ENCODE measurements at places on chromosomes 7 and 10.

- no peak for DNase-seq
Measured at GRCh38 chr10:58981846-58982245, 194.6 kb upstream of the PHYHIPL start.

- no peak for DNase-seq
Measured at GRCh38 chr7:96676919-96677318, 32.7 kb downstream of the SEM1 start.

DNA sequence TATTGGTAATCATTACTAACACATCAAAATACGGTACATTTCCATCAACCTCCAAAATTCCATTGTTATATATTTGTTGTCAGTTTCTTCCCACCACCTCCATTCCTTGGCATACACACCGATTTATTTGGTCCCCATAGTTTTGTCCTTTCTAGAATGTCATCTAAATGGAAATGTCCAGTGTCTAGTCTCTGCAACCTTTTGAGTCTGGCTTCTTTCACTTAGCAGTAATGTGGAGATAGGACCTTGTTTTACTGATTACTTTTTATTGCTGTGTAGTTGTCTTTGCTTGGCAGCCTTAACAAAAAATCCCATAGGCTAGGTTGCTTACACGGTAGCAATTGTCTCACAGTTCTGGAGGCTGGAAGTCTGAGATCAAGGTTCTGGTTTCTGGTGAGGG lies 22.5 kb downstream of the TRRAP start:
- DNase-seq = no peak

DNA sequence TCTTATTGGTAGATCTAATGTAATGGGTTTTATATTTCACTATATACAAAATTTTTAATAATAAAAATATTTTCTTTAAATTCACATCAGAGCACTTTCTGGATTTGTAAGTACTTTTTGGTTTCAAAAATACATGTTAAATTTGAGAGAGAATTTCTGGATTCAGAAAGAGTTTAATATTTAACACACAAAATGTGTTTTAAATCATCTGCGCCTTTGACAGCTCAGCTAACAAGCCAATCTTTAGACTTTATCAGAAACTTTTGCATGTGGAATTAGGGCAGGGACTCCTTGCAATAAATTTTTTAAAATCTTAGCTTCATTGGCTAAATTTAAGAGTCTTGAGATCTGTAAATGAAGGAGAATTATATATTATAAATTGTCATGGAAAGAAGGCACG lies 32.7 kb upstream of the RHOBTB1 start:
- no peak for DNase-seq

GRCh38 chr7:151008511-151009323 lies 15.6 kb downstream of the ATG9B start:
- peak; percentile 65 for DNase-seq

DNA sequence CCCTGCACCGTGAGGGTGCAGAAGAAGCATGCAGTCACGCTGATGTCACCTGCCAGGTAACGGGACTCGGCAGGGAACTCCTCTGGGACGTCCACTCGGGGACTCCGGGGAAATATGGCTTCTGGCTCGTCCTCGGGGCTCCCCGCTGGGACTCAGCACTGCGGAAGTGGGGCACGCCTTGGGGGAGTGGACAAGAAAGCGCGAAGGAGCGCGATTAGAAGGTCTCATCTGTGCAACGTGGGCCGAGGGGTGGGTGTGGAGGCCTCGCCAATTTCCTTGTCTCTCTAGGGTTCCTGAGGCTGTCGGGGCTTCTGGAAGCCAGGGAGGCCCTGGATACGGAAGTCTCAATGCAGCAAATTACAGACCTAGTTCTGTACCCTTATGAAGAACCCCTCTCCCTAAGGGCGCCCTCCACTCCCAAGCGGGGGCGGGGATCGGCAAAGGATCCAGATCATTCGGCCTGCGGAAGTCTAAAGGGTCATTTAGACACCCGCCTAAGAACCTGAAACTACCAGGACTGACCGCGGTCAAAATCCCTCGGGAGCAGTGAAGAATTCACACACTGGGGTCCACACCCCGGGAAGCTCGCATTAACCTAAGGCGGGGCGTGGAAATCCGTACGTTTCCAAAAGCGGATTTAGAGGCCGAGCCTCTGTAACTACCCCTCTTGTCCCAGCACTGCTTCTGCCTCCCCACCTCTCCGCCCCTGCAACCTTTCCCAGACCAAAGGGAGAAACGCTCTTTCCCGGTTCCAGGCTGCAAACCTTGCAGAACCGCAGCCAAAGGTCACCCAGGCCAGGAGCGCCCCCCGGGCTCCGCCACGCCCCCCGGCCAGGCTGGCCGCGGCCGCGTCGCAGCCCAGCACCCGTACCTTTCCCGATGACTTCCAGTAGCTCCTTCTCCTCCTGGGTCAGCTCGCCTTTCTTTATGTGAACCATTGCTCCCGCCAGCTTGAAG lies 640 bp downstream of the ANKMY2 start:
- DNase-seq = peak; percentile 20

DNA sequence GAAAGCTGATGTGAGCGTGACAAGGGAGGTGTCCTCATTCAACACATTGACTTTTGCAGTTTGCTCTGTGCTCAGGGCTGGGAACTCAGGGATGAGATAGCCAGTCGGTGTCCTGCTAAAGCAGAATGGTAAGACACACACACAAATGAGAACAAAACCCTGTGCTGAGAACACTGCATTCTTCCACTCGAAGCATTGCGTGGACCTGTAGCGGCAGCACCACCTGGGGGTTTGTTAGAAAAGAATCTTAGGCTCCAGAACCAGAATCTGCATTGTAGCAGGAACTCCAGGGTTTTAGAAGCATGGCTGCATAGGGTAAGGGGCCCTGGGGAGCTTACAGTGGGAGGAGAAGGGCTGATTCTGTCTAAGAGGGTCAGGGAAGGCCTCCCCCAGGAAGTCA lies 21.5 kb upstream of the OGDHL start:
- no peak for DNase-seq

- no peak for DNase-seq
Measured at GRCh38 chr10:62155054-62155680, 113.5 kb downstream of the RTKN2 start.

DNA sequence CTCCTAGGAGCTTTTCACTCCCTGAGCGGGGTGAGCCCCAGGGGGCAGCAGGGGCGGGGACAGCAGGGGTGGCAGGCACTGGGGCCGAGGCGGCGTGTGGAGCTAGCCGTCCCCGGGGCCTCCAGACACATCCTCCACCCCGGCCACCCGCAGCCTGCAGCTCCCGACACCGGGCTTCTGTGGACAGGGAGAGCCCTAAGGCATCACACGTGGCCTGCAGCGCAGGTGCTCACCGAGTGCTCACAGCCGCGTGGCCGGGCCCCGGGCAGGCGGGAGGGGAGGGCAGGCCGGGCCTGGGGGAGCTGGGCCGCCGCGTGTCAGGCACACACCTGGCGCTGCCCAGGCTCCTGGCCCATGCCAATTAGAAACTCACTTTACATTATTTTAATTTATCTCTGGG lies 51.4 kb downstream of the MICALL2 start:
- no peak for DNase-seq

- no peak for DNase-seq
Measured at GRCh38 chr7:114255404-114255841, 159.2 kb upstream of the FOXP2 start.

DNA sequence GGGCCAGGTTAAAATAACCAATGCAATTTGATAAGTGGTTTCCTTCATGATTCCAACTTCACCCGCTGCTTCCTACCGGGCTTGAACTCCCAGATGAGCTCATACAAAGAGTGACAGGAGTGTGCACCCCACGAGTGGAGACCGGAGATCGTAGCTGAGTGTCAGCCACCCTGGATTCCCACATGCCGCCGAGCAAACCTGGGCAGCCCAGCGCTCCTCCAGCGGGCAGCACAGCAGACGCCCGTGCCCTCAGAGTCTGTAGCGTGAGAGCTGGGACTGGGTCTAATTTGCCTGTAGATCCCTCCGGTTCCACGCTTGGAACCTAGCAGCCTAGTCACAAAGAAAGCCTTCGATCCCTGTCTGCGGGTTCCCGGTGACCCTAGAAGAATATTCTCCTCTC lies 476.1 kb upstream of the MGMT start:
- no peak for DNase-seq

DNA sequence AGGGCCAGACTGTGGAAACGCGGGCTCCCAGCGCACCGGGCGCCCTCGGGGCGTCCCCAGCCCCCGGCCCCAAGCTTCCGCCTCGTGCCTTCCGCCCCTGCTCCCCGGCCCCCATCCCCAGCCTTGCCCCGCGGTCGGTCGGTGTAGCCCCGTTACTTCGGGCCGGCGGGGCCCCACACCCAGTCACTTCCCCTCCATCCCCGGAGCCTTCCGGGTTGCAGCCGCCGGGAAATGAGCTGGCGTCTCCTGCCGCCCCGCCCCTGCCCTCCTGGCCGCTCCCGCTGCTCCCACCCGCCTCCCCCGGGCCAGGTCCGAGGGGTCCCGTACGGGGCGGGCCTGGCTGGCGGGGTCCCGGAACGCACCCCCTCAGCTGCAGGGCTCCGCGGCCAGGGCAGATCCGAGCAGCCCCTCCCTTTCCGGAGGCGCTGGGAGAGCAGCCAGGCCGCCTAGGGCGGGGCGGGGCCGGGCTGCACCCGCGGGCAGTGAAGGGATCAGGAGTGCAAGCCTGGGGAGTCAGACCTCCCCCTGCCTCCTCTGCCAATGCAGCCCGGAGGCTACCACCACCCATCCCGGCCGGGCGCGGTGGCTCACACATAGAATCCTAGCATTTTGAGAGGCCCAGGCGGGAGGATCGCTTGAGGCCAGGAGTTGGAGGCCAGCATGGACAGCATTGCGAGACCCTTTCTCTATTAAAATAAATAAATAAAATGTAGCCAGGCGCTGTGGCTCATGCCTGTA lies 709 bp downstream of the ARPC1B start:
- no peak for DNase-seq

GRCh38 chr10:51479711-51480110 lies 219.7 kb downstream of the CSTF2T start:
- DNase-seq = no peak

- DNase-seq = no peak
Measured at GRCh38 chr7:18399436-18400235, 95.9 kb upstream of the HDAC9 start.

GRCh38 chr7:37311355-37311754 lies 137.3 kb downstream of the ELMO1 start:
- no peak for DNase-seq

DNA sequence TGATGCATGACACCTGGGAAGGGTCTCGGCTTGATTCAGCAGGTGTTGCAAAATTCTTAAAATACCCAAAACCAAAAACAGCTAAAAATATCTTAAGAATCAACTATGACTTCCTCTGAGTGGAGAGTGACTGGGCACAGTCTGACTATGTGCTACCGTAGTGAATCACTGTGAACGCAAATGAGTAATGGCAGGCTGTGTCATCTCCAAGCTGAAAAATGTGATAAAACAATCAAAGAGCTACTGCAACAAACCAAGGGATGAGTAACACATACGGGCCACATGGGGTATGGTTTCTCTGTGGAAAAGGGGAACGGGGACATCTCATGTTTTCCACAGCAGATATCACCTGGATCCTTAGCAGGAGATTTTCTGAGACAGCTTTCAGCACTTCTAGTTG lies 127.5 kb downstream of the ABCA13 start:
- no peak for DNase-seq

GRCh38 chr10:47035819-47036337 lies 124.7 kb downstream of the PTPN20 start:
- no peak for DNase-seq

- no peak for DNase-seq
Measured at GRCh38 chr7:50470250-50471163, 20.4 kb upstream of the FIGNL1 start.

- DNase-seq = no peak
Measured at GRCh38 chr10:117007080-117007479, 2.1 kb upstream of the SHTN1 start.

- DNase-seq = no peak
Measured at GRCh38 chr10:58266003-58266825, 1.5 kb downstream of the IPMK start.

GRCh38 chr7:85226361-85227085 lies 39.7 kb upstream of the SEMA3D start:
- no peak for DNase-seq

DNA sequence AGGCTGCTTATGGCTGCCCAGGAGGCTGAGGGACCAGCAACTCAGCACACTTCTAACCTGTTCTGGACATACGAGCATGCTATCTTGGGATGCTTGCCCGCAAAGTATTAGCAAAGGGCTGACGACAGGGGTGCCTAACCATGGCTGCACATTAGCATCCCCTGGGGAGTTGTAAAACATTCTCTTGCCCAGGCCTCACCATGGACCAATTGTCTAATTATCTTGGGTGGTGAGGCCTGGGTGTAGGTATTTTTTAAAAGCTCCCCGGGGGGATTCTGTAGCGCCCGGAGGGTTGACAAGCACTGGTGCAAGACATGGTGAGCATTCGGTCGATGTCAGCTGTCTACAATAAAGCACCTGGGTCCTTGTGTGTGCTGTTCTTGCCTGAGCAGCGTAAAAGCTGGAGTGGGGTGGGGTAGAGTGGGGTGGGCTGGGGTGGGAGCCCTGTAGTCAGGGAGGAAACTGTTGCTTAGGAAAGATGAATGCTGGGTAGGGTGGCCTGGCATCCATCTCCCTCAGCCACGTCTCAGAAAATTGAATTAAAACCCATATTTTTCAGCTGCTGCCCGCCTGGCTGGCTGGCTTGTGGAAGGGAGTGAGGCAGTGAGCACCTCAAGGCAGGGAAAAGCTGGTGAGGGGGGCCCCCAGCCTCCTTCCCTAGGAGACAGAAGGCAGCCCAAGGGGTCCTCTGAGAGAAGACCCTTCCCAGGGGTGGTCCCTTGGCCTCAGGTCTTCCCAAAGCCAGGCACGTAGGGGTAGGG lies 2.9 kb upstream of the ADCYAP1R1 start:
- no peak for DNase-seq

DNA sequence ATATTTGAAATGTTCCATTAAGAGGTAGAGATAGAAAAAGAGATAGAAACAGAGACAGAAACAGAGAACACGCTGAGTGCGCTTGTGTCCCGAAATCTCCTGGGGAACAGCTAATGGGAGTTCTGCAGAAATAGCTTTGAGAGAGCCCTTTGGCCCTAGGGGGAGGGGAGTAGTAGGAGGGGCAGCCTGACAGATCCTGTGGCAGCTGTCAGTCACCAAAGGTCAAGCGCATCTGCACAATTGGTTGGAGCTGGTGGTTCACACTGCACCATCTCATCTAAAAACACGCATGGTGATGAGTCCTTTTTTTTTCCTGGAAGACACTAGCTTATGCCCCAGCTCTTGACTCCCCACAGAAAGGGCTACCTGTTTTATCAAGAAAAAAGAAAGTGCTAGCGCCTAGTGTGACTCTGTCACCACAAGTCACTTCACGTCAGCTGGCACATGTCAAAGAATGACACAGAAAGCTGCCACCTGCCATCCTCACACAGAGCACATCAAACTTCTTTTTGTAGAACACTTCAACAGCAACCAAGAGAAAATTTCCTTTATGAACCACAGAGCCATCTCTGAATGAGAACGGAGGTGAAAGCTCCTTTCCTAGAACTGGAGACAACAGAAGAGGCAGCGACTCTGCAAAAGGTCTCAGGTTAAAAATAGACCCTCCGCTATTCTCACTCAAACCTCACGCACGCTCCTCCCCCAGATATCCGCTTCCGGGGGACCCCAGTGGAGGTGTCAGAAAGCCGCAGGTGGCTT lies 125.7 kb downstream of the GFRA1 start:
- no peak for DNase-seq

DNA sequence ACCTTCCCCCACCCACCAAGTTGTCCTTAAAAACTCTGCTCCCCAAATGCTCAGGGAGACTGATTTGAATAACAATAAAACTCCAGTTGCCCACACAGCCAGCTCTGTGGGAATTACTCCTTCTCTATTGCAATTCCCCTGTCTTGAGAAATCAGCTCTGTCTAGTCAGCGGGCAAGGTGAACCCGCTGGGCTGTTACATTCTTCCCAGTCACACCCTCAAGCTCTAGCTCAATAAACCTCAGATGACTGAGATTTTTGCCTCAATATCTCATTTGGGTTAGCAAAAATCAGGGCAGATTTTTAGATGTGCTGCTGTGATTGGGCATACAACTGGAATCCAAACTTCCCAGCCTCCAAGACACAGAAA lies 32.9 kb downstream of the SVOPL start:
- no peak for DNase-seq
